ENCODE measurements at places on chromosomes 12 and 14. TPM values are rescaled to one million over a fixed set of nuclear protein-coding genes. Genes with fewer than 3 reads are reported as not detected.

- DNase-seq = no peak
- no peaks in the 10 kb centered on the region for H3K36me3 ChIP-seq
Observed at GRCh38 chr12:128554546-128555304, 269.0 kb downstream of the SLC15A4 start.

AVPR1A gene
- not detected for total RNA-seq

DNA sequence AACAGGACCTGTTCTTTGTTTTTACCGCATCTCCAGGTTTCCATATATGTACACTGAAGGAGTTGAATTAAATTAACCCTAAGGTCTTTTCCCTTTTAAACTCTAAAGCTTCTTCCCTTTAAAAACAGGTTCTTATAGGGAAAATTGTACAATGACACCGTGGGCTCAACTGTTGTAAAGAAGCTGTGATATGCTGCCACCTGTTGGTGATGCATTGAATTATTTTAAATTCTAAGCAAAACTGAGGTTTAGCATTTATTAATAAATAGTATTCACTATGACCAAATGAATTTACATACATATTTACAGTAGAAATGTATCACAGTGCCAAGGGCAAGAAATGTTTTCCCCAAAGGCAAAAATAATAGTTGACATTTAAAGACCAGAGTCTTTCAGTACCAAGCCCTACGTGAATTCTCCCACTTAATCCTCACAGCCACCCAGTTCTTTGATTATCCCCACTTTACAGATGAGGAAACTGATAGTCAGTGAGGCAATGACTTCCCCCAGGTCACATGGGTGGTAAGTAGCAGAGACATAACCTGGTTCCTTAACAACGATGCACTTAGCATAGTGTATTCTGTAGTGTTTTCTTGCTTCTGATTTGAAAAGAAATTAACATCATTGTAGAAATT, 35.7 kb upstream of the TMEM263 start:
- no peaks in the 10 kb centered on the region for H3K27me3 ChIP-seq
- DNase-seq = peak; percentile 33
- H3K36me3 ChIP-seq = no peaks in the 10 kb centered on the region
- H3K4me1 ChIP-seq = peaks cover 41% of the 10 kb centered on the region
- no peak overlapping the region for H3K27ac ChIP-seq

LLPH gene
- 24.9 TPM for total RNA-seq

DNA sequence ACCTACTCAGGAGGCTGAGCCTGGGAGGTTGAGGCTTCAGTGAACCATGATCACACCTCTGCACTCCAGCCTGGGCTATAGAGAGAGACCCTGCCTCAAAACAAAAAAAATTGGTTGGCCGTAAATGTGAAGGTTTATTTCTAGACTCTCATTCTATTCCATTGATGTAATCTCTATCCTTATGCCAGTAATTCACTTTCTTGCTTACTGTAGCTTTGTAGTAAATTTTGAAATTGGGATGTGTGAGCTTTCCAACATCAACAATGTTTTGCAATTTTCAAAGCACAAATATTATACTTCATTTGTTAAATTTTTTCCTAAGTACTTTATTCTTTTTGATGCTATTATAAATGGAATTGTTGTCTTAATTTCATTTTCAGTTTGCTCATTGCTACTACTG, 24.6 kb downstream of the LIN52 start:
- no peaks in the 10 kb centered on the region for H3K27me3 ChIP-seq
- H3K27ac ChIP-seq = peak overlapping the region; percentile 35
- no peaks in the 10 kb centered on the region for H3K36me3 ChIP-seq
- H3K4me3 ChIP-seq = no peak overlapping the region

TAS2R9 gene
- total RNA-seq = not detected

- H3K27ac ChIP-seq = no peak overlapping the region
- no peaks in the 10 kb centered on the region for H3K36me3 ChIP-seq
- H3K4me1 ChIP-seq = no peaks in the 10 kb centered on the region
- no peak for DNase-seq
- H3K4me3 ChIP-seq = no peak overlapping the region
Observed at GRCh38 chr14:63078569-63078968, 33.3 kb upstream of the KCNH5 start.

- H3K36me3 ChIP-seq = no peaks in the 10 kb centered on the region
- no peaks in the 10 kb centered on the region for H3K4me1 ChIP-seq
- H3K27ac ChIP-seq = no peak overlapping the region
Observed at GRCh38 chr12:4997939-4998338, 45.7 kb upstream of the KCNA5 start.

- no peak overlapping the region for H3K27ac ChIP-seq
- no peaks in the 10 kb centered on the region for H3K27me3 ChIP-seq
- H3K4me3 ChIP-seq = no peak overlapping the region
Observed at GRCh38 chr12:77204083-77204482, 138.7 kb upstream of the E2F7 start.

GRCh38 chr12:120703311-120703942, 6.8 kb upstream of the UNC119B start:
- no peak overlapping the region for H3K27ac ChIP-seq
- H3K4me3 ChIP-seq = no peak overlapping the region
- H3K4me1 ChIP-seq = no peaks in the 10 kb centered on the region
- no peak for DNase-seq
- H3K27me3 ChIP-seq = no peaks in the 10 kb centered on the region

GRCh38 chr14:105999361-106000028, 473.1 kb downstream of the TMEM121 start:
- H3K36me3 ChIP-seq = peaks cover 10% of the 10 kb centered on the region
- H3K27me3 ChIP-seq = no peaks in the 10 kb centered on the region
- no peak overlapping the region for H3K4me3 ChIP-seq
- no peaks in the 10 kb centered on the region for H3K4me1 ChIP-seq
- DNase-seq = peak; percentile 1

- no peaks in the 10 kb centered on the region for H3K36me3 ChIP-seq
- no peak overlapping the region for H3K4me3 ChIP-seq
- H3K27me3 ChIP-seq = peaks cover 13% of the 10 kb centered on the region
- no peak for DNase-seq
- H3K27ac ChIP-seq = no peak overlapping the region
- no peaks in the 10 kb centered on the region for H3K4me1 ChIP-seq
Observed at GRCh38 chr14:94473666-94474410, 2.2 kb downstream of the SERPINA9 start.

SYNDIG1L gene
- total RNA-seq = not detected

PLCZ1 gene
- total RNA-seq = not detected

LRRC10 gene
- total RNA-seq = not detected

- peaks cover 6% of the 10 kb centered on the region for H3K4me1 ChIP-seq
- no peaks in the 10 kb centered on the region for H3K27me3 ChIP-seq
- H3K4me3 ChIP-seq = no peak overlapping the region
- no peak for DNase-seq
Observed at GRCh38 chr12:66925083-66925482, 246.2 kb upstream of the GRIP1 start.

DNA sequence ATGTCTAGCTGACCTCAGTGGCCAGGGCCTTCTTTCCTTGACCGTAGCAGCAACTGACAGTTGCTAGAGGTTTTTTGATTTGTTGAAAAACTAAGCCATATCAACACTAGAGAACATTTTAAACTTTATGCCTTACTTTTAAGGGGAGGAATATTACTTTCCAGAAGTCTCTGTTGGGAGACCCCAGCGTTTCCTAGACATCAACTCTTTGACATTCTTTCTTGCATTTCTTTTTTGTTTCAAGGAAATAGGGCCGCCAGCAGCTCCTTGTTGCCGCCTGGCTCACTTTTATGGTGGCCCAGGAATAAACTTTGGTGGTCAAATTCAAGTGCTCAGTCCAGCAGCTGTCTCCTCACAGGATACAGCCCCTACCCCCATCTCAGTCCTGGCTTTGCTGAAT, 2.5 kb upstream of the HOXC11 start:
- H3K36me3 ChIP-seq = peaks cover 5% of the 10 kb centered on the region
- no peak overlapping the region for H3K27ac ChIP-seq
- DNase-seq = no peak
- H3K4me3 ChIP-seq = no peak overlapping the region
- H3K27me3 ChIP-seq = peaks cover 98% of the 10 kb centered on the region

ANKRD33 gene
- total RNA-seq = not detected

DNA sequence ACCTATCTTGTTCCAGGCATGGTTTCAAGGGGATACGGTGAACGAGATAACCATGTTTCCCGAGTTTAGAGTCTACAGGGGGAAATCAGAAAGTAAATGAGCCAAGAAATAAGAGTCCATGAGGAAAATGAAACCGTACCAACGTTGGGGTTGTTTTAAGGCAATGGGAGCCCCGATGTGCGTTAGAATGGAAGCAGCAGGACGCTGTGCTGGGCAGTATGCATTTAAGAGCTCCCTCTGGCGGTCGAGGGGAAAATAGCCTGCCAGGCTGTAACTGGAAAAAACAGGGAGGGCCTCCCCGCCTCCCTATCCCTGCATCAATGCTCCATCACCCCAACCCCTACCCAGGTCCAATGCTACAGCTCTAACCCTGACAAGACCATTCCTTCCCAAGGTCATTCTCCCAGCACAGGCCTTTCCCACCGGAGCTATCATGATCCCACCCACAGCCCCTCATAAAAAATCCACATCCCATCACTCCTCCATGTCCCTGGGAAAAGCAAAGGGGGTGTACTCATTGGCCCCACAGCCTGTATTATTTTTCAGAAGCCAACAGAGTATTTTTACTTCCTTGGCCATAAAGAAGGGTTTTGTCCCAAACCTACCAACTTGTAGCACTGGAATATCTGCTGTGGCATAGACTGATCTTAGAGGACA, 226.3 kb upstream of the NOS1 start:
- DNase-seq = peak; percentile 66
- peaks cover 63% of the 10 kb centered on the region for H3K27me3 ChIP-seq
- no peak overlapping the region for H3K4me3 ChIP-seq
- no peak overlapping the region for H3K27ac ChIP-seq

GRCh38 chr12:51238037-51238509, 553 bp upstream of the DAZAP2 start:
- peaks cover 20% of the 10 kb centered on the region for H3K4me1 ChIP-seq
- H3K36me3 ChIP-seq = peaks cover 11% of the 10 kb centered on the region
- H3K4me3 ChIP-seq = peak overlapping the region; percentile 97
- peak overlapping the region; percentile 28 for H3K27ac ChIP-seq
- DNase-seq = no peak

- peaks cover 23% of the 10 kb centered on the region for H3K36me3 ChIP-seq
- H3K27me3 ChIP-seq = no peaks in the 10 kb centered on the region
- peaks cover 6% of the 10 kb centered on the region for H3K4me1 ChIP-seq
- no peak for DNase-seq
Observed at GRCh38 chr14:91453744-91454143, 36.1 kb upstream of the CCDC88C start.

DNA sequence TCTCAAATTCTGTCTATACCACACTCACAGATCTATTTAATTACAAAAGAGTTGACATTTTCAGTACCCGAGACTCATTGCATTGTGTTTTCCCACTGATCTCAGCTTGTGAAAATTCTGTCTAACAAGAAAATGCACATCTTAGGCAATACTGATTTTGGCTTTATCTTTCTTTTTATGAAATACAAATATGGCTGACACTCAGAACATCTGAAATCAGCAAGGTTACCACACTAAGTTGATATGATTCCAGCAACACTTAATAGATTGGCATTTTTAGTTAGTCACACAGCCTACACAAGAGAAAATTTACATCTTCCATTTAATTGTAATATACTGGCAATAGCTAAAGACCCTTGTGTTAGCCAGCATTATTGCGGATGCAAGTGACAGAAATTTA, 40.3 kb downstream of the PEX5 start:
- peaks cover 25% of the 10 kb centered on the region for H3K27me3 ChIP-seq
- no peaks in the 10 kb centered on the region for H3K4me1 ChIP-seq
- no peak overlapping the region for H3K4me3 ChIP-seq
- DNase-seq = no peak

DNA sequence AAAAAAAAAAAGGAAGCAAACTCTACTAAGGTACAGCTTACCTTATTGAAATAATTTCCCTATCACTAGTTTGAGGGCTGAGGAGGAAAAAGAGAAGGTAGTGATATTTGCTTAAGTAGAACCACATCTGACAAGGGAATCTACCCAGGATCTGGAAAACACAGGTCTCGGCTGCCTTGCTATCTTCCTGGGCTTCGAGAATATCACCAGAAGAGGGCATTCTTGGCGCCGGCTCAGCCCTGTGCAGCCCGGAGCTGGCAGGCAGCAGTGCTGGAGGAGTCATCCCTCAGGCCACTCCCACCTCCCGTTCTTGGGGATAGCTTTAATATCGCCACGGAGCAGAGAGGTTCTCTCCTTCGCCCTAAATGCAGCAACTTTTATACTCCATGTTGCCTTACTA, 1181.2 kb downstream of the VRK1 start:
- H3K27me3 ChIP-seq = no peaks in the 10 kb centered on the region
- peak; percentile 64 for DNase-seq
- peak overlapping the region; percentile 3 for H3K27ac ChIP-seq
- peak overlapping the region; percentile 20 for H3K4me3 ChIP-seq
- H3K36me3 ChIP-seq = no peaks in the 10 kb centered on the region

NUDT4 gene
- total RNA-seq = 59.2 TPM

Measured in neural crest cell (in vitro differentiated cells).